ENCODE measurements at places on chromosomes 5 and 9.
A peak's percentile ranks its signal among the peaks of the same experiment; 100 is the strongest.

DNA sequence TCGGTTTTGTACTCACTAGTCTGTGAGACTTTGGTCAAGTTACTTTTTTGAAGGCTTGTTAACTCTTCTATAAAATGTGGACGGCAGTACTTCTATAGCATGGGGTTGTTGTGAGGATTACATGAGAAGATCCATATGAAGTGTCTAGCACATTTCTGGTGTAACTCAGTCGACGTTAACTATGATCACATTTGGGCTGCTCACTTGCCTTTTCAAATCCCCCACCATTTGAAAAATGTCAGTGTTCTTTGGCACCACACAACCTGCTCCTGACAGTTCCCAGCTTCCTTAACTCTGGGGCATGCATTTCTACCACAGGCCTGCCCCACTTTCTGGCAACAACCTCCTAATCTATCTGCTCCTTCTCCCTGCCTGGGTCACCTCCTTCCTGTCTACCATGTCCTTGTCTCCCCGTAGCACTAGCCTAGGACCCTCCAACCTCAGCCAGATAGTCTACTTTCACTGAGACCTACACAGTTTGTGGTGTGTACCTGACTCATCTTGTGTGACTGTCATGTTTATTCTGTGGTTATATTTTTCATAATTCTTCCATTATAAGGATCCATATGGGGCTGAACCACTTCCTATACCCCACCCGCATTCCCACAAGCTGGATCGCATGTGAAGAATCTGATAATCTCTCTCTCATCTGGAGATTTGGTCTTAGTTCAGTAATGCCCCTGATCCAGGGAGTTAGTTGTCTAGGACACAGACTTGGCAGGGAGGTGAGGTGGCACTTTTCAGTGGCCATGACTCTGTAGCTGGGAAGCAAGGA is 30.2 kb upstream of the BASP1 start:
- DNase-seq, result no peak

DNA sequence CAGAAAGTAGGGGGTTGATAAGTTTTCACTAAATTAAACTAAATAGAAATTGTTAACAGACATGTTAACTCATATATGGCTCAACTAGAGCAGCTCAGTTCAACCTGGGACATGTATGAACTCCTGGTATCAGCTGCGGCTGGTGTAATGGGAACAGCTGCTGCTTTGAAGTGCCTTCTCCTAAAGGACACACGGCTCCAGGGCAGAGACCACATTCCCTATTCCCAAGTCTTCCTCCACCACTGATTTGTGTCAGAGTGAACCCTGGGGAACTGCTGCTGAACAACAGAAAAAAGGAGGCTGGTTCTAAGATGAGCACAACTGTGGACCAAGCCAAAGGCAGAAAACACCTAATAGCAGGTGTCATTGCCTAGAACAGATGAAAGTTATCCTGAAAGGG is 71.1 kb downstream of the MAPKAP1 start:
- DNase-seq, result no peak

DNA sequence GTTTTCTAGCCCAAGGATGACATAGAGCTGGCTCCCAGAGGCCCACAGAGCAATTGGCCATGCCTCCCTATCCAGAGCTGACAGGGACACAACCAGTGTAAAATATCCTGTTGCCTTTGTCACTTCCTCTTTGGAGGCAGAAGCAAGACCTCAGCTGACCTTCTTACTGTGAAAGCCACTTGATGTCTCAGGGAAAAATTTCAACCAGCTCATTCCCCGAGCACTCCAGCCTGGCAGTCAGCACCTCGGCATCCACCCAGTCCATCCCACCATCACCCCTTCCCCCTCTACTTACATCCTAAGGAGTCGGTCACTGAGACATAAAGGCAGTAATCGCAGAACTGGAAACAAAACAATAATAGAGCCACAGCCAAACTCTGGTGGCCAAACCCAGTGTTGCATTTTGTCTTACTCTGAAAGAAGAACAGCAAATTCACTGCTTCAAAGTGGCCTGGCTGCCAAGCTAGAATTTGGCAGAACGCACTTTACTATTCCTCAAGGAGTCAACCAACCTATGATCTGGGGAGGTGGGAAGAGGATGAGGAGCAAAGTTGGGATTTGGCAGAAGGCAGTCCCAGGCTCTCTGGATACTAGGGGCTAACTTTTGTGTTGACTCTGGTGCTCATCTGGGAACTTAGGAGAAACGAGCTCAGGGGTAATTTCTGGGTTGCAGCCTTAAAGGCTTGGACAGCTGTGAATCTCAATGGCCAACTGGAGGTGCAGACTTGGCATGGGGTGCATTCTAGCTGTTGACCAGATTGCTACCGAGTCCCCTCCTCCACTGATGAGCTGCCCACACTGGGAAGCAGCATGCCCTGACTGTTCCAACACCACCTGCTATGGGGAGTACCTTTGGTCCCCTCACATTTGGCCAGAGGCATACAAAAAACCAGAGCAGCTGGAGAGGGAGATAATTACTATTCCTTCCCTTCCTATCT is 13.6 kb downstream of the NIPAL4 start:
- no peak for DNase-seq

- DNase-seq, result no peak
These were observed 46.7 kb downstream of the GDNF start for GRCh38 chr5:37792975-37793631.

DNA sequence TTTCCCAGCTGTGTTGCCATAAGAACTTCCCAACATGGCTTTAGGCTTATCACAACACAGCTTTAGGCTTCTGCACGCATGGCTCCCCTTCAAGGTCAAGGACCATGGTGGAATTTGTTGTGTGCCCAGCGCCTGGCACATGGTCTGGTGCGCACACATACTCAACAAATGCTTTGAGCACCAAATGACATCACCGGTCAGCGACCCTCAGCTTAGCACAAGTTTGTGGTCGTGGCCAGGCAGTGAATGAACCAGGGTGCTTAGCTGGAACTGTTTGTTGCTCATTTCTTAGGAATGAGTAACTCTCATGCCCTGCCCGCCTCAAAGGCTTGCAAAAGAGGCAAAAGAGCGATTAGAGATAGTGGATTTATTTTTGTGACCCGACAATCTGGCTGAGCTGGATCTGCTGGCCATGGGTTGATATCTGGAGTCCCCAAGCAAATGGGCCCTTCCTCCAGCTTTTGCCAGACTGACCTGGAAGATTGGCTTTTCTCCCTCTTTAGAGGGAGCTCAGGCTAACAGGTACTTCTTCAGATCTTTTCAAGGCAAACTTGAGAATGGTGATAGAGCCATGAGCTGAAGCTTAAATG is 58.9 kb downstream of the DAP start:
- DNase-seq, result peak; percentile 47

- DNase-seq, result no peak
These were observed 2.6 kb upstream of the GABRB2 start for GRCh38 chr5:161549106-161549505.

DNA sequence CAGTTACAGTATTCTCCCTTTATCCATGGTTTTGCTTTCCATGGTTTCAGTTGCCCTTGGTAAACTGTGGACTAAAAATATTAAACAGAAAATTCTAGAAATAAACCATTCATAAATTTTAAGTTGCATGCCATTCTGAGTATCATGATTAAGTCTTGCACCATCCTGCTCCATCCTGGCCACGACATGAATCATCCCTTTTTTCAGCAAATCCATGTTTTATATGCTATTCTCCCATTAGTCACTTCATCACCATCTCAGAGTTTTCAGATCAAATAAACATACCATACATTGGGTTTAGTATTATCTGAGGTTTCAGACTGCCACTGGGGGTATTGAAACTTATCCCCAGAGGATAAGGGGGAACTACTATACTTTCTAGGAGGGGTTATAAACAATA is 234.4 kb upstream of the ATP10B start:
- DNase-seq, result no peak

DNA sequence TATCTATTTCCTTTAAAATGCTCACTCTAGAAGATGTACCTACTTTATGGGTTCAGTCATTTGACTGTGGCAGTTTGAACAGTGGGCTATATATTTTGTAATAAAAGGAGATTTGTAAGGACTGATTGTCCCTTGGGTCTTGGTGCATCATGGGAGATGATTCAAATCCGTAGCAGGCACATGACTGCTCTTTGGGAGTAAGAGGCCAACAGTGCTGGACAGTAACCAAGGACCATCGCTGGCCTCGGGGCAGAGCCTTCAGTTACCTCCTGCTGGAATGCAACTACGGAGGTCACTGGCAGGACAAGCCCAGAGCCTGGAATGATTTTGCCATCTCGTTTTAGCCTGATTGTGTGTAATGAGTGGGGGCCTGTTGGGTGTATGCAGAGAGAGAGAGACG is 7.0 kb upstream of the MAMDC2 start:
- no peak for DNase-seq

Data from left cardiac atrium (tissue), 4 donors.